ENCODE measurements at places on chromosomes 1 and 21.
A peak's percentile ranks its signal among the peaks of the same experiment; 100 is the strongest.

GRCh38 chr1:99180915-99181314, 83.4 kb upstream of the PLPPR4 start:
- DNase-seq = no peak

DNA sequence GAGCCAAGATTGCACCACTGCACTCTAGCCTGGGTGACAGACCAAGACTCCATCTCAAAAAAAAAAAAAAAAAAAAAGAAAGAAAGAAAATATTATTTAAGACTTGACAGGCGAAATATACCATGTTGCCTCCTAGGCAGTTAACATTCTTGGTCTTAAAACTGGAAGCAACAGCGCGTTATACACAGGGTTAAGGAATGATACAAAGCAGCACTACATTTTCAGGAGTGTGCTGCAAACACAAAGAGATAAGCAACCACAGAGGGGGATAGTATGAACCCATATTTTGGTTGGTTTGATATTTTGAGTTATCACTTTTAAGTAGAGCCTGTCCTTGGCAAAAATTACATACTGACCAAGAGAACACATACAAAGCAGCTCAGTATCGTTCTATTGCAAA, 25.1 kb downstream of the USP24 start:
- no peak for DNase-seq

DNA sequence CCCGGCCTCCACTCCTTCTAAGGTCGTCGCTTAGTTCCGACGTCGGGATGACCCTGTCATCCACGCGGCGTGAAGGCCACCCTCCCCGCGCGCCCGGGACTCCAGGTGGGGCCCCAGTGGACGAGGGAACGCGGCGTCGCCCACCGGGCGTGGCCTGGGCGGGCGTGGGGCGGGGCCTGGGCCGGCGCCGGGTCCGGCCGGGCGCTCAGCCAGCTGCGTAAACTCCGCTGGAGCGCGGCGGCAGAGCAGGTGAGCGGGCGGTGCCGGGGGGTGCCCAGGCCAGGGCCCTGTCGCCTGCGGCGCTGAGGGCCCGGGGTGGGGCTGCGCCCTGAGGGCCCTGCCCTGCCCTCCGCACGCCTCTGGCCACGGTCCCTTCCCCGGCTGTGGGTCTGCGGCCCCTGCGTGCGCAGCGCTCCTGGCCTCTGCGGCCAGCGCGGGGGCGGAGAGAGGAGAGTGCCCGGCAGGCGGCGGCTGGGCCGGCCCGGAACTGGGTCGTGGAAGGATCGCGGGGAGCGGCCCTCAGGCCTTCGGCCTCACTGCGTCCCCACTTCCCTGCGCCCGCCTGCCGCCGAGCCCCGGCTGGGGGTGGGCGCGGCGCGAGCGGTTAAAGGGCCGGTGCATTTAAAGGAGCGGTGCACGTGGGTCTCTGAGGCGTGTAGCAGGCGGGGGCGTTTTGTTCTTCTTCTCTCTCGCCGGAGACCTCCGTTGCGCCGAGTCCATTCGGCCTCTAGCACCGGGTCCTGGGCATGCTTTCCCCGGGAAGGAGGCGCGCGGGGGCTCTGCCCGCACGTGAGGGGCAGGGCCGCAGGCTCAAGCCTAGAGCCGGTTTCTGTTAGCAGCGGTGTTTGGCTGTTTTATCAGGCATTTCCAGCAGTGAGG, at the start of gene PSEN2:
Gene PSEN2 (plus strand): TSS at position 216 of the 879 bp plus-strand sequence. CDS start 11,292 bp downstream, outside the sequence.
- peak; percentile 53 for DNase-seq

GRCh38 chr1:156836041-156836654, 19.5 kb upstream of the SH2D2A start:
- no peak for DNase-seq

DNA sequence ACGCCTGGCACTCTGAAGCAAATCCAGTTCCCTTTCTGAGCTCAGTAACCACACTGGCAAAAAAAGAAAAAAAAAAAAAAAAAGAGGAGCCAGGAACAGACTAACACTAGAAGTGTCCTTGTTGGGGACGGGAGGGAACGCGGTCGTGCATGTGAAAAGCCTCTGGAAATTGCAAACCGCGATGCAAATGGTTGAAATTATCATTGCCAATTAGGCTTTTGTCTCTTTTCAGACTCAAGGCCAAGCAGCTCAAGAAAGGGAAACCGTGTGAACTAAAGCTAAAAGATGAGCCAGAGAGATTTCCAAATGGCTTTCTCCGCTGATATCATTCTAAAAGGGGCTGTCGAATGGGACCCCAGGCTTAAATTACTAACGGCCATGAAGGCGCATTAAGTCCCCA, 13.5 kb downstream of the TRABD2B start:
- DNase-seq = no peak

DNA sequence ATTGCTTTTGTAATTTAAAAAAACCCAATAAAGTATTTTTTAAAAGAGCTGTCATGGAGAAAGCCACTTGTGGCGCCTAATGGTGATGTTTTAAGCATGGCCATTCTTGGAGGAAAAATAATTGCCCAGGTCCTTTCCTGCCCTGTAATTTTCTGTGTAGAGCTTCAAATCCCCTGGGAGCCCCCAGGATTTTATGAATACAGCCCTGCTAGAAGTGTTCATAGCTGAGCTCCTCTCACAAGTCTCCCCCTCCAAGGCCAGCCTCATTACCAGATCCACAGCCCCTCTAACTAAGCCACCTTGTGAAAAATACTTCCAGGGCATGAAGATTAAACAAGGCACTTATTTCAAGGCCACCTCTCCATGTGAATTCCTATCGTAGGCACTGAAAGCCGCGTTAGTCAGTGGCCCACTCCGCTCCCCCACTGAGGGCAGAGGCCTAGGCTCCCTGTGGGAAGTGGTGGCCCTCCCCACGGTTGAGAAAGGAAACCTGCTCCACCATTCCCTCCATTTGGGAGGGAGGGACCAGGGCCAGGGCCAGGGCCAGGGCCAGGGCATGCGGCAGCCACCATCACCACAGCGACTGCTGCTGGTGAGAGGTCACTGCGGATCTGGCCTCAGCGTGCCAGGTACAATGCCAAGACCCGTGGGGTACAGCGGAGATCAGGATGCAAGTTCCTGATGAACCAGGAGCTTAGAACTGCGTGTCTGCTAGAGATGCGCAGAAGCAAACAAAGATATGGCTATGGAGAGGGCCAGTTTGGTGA, 83.1 kb downstream of the KCNN3 start:
- no peak for DNase-seq

- no peak for DNase-seq
These were observed 336.0 kb downstream of the NUF2 start for GRCh38 chr1:163657719-163658118.

DNA sequence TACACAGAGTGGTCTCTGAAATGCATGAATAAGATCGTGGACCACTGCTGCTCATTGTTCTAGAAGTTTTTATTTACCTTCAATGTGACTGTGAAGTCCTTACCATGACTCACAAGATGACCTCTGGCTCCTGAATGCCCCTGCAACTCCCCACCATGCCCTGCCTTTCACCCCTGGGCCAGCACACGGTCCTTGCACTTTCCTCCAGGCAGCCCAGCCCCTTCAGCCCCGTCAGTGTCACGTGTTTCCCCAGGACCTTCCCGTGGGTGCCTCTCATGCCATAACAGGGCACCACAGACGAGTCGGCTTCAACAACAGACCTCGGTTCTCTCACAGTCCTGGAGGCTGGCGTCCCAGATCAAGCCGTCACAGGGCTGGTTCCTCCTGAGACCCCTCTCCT, 62.1 kb downstream of the B3GALT5 start:
- DNase-seq = no peak

Data from KBM-7 (cell line).